ENCODE measurements at places on chromosomes 6 and 20. TPM values are rescaled to one million over a fixed set of nuclear protein-coding genes. Genes with fewer than 3 reads are reported as not detected.

DNA sequence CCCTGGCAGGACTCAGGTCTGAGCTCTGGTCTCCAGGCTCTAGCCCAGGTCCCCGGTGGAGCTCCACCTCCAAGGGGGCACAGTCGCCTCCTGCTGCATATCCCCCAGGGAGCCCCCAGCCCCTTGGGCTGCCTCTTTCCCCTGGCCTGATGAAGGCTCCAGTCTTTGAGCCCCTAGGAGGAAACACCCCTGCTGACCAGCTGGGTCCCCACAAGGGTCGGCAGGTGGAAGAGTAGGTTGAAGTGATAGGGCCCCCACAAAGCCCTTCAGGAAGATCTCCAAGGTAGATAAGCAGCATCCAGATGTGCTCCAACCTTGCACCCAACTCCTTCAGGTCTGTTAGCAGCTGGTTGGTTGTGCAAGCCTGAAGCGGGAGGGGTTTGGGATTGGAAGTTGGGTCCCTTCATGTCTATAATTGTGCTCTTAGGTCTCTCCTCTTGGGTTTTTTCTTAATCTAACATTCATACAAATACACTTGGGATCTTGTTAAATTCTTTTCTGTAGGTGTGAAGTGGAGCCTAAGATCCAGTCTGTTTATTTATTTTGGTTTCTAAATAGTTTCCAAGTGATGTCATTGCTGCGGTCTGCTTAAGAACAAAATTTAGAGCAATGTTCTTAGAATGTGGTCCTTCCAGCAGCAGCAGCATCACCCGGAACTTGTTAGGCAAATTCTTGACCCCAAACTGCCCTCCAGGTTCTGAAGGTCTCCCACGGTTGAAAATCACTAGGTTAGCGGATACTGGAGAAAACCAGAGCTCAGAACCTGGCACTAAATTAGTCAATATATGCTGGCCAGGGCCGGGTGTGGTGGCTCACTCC lies 5.1 kb downstream of the UBE2C start:
- no peak for DNase-seq

DNA sequence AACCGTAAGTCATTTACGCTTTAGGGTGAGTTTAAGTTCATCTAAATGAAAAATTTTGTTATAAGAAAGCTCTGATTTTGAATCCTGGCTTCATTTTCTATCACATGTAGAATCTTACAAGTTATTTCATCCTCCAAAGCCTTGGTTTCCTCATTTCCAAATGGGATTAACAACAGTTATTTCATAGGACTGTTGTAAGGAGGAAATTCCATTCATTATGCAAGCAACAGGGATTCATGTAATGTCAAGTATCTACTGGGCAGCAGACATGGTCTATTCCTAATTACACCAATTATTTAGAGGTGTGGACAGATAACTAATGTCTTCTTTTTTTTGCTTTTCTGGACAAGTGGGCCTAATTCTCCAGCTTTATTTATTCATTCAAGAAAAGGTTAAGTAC lies 154.0 kb downstream of the PDSS2 start:
- DNase-seq: no peak

The STX11 gene
- total RNA-seq: 2.9 TPM

The PHACTR3 gene
- 6.9 TPM for total RNA-seq

The SS18L1 gene
- 14.2 TPM for total RNA-seq

DNA sequence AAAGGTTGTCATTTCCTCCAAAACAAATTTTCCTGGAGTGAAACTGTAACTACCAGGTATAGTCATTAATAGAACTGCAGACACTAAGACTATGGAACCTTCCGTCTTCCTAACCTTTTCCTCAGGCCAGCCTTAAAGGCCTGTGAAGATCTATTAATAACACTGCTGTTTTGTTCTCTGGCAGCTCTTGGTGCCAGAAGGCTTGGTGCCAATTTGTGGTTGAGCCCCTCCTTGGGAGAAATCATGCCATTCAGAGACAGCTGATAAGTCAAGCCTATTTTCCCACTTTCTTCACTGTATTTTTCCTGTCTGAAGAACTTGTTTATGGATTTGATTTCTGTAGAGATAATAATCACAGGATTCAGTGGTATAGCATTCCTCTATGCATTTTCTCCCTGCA lies 64.8 kb downstream of the HCRTR2 start:
- DNase-seq: no peak

All from mucosa of gallbladder (tissue), 1 donor.